ENCODE measurements at places on chromosomes 4 and X.

DNA sequence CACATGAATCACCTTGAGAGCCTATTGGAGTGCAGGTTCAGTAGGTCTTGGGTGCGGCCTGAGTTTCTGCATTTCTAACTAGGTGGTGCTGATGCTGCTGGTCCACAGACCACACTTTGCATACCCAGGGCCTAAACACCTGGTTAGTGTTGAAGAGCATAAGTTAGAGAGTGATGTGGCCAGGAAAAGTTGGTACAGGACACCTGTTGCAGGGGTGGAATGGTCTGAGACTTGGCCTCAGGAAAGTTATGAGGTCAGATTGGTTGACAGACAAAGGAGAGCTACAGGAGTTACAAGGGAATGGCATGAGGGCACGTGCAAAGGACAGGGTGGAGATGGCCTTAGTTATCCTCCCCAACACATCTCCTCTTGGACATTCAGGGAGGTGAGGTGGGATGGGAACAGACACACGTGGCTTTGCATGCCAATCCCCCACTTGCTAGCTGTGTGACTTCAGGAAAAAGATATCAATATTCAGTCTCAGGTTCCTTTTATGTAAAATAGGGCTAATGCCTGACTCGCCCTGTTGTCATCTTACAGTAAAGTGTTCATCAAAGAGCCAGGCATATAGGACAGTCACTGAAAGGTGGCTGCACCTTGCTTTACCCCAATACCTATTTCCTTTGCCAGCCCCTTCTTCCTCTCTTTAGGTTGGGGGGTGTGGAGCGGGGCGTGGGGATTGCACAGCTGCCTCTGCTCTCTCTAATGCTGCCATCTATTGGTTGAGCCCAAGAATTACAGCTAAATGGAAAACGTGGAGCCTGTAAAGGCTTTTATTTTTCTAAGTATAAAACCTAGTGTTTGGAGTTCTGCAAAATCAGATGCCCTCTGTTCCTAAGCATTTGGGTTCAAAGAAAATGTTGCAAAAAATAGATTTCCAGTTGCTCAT, 47.5 kb downstream of the ATG4A start:
- no peak for DNase-seq

DNA sequence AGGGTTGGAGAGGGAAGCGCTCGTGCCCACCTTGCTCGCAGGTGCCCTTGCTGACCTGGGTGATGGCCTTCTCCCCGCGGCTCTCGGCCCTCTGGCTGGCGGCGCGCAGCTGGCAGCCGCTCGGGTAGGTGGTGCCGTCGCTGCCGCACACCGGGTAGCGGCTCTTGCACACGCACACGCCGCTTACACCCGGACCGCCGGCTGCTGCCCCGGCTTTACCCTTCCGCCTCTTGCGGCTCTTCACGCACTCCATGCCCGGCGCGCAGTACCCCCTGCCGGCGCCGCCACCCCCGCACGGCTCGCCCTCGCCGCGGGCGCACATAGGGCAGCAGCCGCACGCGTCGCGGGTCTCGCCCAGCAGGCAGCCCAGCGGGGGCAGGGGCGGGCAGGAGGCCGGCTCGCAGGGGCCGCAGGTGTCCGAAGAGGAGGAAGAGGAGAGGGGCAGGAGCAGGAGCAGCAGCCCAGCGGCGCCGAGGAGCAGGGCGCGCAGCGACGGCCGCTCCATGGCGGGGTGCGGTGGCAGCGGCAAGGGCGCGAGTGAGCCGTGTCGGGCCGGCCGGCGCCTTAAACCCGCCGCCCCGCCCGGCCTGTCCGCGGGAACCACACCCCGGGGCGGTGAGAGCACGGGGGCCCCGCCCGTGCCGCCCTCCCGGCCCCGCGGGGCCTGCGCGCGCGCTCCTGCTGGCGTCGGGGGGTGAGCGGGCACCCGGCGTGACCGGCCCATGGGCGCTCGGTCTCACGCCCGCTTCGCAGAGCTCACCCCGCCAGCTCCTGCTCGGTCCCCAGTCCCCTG, at the start of gene IGFBP7:
Gene IGFBP7, minus strand, starts transcription at position 539 of the 793 bp plus-strand sequence. Its CDS starts 34 bp downstream, at position 505.
- no peak for DNase-seq

- DNase-seq = no peak
Measured at GRCh38 chr4:63583007-63583406, 826.2 kb downstream of the TECRL start.

DNA sequence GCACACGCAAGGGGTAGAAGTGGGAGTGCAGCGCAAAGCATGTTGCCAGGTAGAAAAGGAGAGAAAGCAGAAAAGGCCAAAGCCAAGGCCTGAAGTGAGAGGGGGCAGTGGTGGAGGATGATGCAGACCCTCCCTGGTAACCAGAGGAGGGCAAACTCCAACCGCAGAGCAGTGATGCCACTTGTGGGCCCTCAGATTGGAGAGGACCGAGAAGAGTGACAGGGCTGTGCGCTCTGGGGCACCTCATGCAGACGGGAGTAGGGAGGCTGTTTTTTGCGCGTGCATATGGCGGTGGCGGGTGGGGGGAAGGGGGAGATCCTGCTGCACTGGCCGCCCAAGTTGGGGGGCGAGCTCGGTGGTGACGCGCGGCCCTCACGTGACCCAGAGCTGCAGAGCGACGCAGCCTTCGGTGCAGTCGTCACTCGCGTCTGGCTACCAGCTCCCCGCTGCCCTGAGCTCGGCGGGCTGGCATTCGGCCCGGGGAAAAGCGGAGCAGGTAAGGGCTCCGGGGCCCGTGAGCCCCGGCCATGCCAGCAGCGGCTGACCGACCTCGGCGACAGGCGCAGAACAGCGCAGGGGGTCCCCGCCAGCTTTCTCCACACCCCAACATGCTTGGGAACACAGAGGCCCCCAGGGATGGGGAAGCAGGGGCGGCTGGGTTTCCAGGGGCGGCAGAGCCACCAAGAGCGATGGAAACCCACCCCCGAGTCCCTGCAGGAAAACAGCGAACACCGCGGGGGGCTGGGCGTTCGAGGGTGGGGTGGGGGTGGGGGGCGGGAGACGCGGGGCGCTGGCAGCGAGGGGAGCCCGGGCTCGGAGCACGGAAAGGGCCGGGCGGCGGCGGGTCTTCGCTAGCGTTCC, at the start of gene BEX3:
Gene BEX3, plus strand, starts transcription at position 421 of the 861 bp plus-strand sequence. CDS start 984 bp downstream, outside the sequence.
- peak; percentile 59 for DNase-seq

GRCh38 chr4:85762529-85762871, 287.6 kb downstream of the ARHGAP24 start:
- DNase-seq = no peak

- no peak for DNase-seq
Measured at GRCh38 chr4:140515423-140515822, 8.5 kb upstream of the ELMOD2 start.

- DNase-seq = no peak
Measured at GRCh38 chr4:52946855-52947254, 84.7 kb downstream of the RASL11B start.

DNA sequence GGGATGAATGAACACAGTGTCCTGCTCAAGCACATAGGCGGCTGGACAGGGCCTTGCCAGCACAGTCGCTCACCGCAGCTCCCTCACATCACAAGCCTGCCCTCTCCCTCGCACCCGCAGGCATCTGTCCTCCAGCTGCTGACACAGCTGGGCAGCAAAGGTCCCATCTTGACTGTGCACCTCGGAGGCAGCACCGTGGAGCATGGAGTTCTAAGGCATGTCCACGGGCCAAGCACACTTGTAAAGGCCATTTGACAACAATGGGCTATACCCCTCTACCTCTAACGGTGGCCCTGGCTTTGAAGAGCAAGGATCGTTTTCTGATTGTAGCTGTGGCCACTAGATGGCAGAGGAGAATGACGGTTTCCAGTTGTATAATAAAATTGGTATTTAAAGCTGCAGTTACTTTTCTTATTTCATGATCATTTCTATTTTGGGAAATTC, 53.8 kb downstream of the APLN start:
- no peak for DNase-seq

GRCh38 chr4:184457535-184458249, 16.7 kb downstream of the IRF2 start:
- DNase-seq = no peak

DNA sequence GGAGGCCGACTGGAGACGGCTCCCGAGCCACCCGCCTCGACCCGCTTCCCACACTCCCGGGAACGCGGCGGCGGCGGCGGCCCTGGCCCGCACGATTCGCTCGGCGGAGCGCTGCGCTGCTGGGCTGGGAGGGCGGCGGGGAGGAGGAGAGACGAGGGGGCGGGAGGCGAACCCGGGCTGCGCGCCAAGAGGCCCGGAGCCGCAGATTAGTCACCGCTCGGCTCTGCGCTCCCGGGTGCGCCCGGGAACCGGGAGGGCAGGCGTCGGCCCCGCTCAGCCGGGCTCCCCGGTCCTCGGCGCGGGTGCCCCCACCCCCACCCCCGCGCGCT, 11.2 kb upstream of the BCOR start:
- DNase-seq = peak; percentile 67

GRCh38 chrX:86044216-86044615, 3.1 kb downstream of the CHM start:
- no peak for DNase-seq

DNA sequence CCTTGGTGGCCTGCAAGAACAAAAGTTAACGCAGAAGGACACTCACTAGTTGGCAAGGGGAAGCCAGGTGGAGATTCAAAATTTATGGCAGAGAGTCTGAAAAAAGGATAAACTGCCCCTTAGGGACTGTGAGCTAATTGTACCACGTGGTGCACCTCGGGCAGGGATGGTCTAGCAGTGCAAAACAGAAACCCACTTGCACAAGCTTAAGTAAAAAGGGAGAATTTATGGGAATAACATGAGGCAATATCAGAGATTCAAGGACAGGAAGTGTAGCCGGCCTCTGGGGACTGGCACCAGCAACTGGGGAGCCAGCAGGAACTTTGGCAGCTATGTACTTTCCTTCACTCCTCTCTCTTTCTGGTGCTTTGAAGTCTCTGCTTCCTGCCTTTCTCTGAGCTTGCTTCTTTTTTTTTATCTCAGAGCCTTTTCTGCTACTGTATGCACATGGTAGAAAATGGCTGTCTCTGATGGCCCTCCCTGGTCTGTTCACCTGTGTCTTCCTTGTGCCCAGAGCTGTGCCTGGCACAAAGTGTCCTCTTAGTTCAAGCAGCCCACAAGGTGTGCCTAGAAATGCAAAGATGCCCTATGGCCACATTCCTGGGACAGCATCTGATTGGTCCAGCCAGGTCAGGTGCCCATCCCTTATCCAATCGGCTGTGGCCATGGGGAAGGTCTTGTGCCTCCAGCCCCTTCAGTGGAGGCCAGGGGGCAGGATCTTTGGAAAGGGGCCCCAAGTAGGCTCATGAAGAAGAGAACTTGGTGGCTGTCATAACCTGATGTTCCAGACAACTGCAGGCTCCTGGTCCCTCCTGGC, 114.8 kb upstream of the ATP6AP2 start:
- no peak for DNase-seq

GRCh38 chrX:24023972-24024669, 2.9 kb downstream of the KLHL15 start:
- no peak for DNase-seq

DNA sequence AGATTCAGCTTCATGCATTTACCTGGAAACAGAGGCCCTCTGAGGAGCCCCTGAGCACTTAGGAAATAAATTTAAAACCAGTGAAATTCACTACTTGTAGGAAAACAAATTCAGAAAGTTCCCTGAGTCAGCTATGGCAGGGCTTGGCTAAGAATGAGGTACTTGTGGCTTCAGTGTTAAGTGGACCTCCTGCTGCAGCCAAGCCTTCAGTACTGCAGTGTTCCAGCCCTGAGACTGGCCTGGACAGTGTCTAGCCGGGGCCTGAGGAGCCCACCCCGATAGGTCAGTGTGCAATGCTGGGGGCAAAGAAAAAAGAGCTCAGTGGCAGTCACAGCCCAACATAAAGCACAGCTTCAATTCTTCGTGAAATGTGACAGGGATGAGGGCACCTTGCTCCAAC, 41.9 kb downstream of the F11 start:
- no peak for DNase-seq

- DNase-seq = no peak
Measured at GRCh38 chr4:147328756-147329446, 152.0 kb upstream of the EDNRA start.

DNA sequence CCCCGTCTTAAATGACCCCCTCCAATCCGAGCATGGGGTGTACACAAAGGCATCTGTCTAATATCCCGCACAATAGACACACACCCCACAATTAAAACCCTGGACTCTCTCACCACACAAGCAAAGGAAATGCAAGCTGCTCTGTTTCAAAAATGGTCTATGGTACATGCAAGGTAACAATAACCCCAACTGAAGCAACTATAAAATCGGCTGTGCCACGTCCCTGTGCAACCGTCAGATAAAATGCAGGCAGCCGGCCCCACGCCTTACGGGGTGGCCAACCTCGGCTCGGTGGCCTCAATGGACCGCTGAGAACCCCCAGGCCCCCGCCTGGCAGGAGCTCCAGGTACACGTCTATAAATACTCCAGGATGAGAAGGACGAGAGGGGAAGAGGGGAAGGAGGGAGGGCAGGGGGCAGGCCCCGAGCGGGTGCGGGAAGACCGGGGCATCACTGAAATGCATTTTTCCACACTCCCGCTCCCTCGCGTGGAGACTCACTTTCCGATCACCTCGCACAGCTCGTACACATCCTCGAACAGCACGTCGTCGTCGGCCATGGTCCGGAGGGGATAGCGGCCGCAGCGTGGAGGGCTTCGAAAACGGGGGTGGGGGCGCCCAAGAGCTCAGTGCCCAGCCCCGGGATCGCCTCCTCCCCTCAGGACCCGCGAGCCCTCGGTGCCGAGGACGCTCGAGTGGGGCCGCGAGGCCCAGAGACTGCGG, 763 bp downstream of the CASK start:
- DNase-seq = no peak

- no peak for DNase-seq
Measured at GRCh38 chrX:20300822-20301221, 34.1 kb upstream of the RPS6KA3 start.

- DNase-seq = no peak
Measured at GRCh38 chr4:186765138-186765537, 41.5 kb upstream of the FAT1 start.

DNA sequence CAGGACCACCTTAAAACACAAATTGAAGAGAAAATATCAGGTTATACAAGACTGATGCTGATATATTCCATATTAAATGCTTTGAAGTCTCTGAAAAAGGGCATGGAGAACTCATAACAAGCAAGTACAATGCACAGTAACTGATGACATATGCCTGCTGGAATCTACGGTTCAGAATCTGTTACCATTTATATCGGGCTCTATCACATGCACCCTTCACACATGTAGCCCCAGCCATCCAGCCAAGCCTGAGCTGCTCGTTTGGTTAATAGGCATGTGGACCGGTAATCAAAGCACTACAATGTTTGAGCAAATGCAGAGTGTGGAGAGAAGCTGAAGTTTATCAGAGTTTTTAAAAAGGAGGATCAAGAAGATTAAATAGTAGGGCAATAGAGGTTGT, 11.8 kb downstream of the COMMD8 start:
- no peak for DNase-seq

DNA sequence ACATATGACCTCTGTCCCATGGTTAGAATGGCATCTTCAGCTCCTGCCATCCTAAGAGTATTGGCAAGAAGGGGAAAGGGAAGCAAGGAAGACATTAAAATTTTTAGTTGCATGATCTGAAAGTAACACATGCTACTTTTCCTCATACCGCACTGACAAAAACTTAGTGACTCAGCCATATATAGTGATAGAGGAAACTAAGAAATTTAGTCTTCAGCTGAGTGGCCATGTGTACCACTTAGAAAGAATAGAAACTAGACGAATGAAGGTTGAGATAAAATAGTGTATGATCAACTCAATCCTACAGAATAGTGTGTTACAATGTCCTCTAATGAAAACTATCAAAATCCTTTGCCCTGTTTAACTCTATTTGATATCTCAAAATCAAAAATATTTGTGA, 164.1 kb downstream of the PPP3CA start:
- no peak for DNase-seq

GRCh38 chrX:45722471-45722870, 521.8 kb upstream of the DIPK2B start:
- no peak for DNase-seq
